ENCODE measurements at places on chromosomes 4 and X.

GRCh38 chr4:105551965-105552746, at the start of gene ARHGEF38:
Gene ARHGEF38 (plus strand): TSS chr4:105552620. CDS start chr4:105552766, 146 bp downstream.
- no peak for DNase-seq

DNA sequence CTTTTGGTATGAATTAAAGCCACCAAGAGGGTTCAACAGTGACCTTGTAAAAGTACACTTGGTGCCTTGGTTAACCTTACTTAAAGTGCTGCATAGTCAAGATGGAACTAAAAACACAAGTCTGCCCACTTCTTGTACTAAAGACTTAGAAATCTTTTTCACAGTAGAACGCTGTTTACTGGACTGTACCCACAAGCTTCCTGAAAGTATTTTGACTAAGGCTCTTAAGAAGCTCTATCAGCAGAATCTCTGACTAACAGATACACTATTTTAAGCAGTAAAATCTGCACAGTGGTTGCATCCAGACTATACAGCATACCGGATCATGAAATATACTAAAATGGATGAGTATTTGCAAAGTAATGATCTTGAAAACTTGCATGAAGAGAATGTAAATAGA, 7.2 kb downstream of the RAB28 start:
- no peak for DNase-seq

DNA sequence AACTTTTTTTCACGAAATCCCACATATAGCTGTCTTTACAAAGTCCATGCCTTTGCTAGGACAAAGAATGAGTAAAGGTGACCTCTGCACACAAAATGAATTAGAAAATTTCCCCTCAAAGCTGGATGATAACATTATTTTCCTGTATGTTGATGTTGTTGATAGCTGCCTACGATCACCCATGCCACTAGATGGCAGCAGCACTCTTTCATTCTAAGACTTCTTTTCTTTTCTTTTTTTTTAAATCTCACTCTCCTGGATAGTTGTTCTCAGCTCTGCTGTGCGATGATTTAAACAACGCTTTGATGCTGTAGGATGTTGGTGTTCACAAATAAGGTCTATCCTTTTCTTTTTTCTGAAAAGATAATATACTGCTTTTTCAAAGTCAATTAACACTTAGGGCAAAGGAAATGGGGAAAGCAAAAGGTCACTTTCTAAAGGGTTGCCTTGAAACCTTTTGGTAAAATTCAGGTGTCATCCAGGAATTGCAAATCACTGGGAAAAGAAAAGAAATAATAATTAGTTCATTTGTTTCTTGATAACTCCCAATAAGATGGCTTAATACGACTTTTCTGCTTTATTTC, 266.8 kb downstream of the C4orf33 start:
- DNase-seq, result peak; percentile 82

GRCh38 chr4:3868211-3869173, 102.3 kb downstream of the ADRA2C start:
- no peak for DNase-seq

GRCh38 chr4:112329672-112330375, 32.7 kb downstream of the ALPK1 start:
- DNase-seq, result no peak

GRCh38 chrX:310621-311155, 7.9 kb downstream of the GTPBP6 start:
- DNase-seq, result no peak

GRCh38 chr4:3192188-3192587, 56.8 kb upstream of the MSANTD1 start:
- DNase-seq, result no peak

DNA sequence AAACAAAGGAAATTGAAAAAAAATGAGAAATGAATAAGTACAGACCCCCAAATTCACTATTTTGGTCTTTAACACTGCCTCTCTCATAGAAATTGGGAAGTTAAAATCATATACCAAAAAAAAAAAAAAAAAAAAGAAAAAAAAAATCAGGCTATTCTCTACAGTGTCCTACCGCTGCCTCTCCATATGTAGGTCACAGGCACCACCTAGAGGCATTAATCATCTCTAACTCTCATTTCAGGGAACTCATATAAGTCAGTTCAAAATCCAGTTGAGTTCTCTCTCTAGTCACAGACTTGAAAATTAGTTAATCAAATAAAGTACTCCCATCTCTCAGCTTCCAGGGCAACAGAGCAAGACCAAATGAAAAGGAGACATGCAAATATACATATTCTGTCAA, 47.9 kb downstream of the COX18 start:
- peak; percentile 2 for DNase-seq

- no peak for DNase-seq
Observed at GRCh38 chrX:39473812-39474211, 623.9 kb downstream of the BCOR start.

DNA sequence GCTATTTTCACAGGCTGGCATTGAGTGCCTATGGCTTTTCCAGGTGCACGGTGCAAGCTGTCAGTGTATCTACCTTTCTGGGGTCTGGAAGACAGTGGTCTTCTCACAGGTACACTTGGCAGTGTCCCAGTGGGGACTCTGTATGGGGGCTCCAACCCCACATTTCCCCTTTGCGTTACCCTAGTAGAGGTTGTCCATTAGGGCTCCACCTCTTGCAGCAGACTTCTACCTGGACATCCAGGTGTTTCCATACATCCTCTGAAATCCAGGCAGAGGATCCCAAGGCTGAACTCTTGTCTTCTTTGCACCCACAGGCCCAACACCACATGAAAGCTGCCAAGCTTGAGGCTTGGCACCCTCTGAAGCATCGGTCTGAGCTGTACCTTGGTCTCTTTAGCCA, 735.7 kb upstream of the INTU start:
- no peak for DNase-seq

GRCh38 chrX:64894454-64895038, 81.7 kb downstream of the ZC4H2 start:
- DNase-seq, result no peak

DNA sequence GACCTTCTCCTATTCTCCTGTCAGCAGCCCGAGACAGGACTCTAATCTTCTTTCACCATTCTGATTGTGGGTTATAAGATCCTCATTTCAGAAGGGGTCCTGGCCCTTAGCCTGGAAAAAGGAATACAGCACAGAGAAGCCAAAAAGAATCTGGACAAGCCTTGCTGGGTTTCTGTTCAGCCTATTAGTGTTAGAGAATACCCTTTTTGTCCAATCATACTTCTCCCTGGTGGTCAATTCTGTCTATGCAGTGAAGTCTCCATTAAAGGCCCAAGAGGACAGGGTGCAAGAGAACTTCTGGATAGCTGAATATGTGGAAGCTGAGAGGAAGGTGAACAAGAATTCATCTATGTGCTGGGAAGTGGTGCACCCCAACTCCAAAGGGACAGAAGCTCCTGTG, 105.7 kb upstream of the AGA start:
- DNase-seq, result no peak

DNA sequence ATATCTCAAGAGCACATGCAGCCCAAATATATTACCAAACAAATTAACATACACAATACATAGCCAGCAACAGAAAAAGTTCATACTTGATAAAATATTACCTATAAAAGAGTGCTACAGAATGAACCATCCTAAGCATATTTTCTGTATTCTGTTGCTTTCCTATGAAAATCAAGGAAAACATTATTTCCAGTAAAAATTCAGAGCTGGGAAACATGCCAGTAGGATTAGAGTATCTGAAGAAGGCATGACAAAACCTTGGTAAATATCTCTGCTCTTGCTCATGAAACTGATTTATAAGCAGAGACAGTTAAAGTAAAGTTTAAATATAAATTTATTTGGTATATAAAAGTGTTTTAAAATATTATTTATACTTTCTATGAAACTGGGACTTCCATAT, 599.7 kb downstream of the ARAP2 start:
- DNase-seq, result no peak

DNA sequence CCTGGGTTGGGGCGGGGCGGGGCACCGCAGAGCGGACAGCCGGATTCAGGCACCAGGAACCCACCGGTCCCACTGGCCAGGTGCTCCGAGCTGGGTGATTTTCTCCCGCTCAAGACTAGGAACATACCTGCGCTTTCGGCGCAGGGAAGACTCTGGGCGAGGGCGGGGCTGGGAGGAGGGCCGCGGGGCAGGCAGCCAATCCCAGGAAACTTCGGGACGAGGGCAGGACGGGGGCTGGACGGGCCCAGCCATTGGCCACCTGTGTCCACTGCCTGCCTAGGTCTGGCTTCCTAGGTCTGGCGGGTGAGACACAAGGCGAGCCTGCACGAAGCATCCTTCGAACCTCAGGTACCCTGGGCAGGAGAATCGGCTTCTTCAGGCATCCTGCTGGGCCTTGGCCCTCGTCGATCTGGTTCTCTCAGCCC, 274 bp upstream of the ERVMER34-1 start:
- DNase-seq, result peak; percentile 26

GRCh38 chrX:19704132-19704531, 183.3 kb downstream of the SH3KBP1 start:
- no peak for DNase-seq

- no peak for DNase-seq
Observed at GRCh38 chr4:41443340-41444079, 94.4 kb upstream of the LIMCH1 start.

- no peak for DNase-seq
Observed at GRCh38 chr4:181204109-181204508, 1039.1 kb upstream of the TENM3 start.

- no peak for DNase-seq
Observed at GRCh38 chrX:109839694-109840567, 106.9 kb upstream of the ACSL4 start.

DNA sequence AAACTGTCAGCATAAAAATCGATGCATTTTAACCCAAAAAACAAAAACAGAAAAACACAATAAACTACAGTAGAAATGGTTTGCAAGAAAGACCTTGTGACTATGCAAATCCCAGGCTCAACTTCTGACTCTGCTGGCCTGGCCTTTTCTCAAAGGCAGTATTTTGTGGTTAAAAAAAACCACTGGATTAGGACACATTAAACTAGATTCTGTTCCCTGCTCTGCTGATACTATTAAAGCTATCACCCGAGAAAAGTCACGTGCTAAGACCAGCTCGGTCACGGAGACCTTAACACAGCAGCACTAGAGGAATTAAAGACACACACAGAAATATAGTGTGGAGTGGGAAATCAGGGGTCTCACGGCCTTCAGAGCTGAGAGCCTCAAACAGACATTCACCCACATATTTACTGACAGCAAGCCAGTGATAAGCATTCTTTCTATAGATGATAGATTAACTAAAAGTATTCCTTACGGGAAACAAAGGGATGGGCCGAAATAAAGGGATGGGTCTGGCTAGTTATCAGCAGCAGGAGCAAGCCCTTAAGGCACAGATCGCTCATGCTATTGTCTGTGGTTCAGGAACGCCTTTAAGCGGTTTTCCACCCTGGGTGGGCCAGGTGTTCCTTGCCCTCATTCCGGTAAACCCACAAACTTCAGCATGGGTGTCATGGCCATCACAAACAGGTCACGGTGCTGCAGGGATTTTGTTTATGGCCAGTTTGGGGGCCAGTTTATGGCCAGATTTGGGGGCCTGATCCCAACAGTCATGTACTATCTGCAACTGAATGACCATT, 16.1 kb downstream of the CBR4 start:
- DNase-seq, result no peak

DNA sequence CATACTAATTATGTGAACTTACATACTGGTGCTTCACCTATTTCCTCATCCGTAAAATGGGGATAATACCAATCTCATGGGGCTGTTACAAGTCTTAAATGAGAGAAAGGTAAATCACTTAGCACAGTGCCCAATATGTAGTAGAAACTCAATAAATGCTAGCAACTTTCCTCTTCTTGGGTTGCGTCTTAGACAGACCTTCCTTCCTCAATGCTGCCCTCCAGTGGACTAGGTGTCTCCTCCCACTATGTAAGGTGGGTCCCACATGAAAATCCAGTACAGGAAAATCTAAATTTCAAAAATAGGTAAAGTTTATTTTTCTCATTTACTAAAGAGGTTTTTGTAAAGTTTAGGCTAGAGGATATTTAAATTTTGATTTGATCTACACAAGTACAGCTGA, 20.6 kb downstream of the ZDHHC9 start:
- DNase-seq, result peak; percentile 50

DNA sequence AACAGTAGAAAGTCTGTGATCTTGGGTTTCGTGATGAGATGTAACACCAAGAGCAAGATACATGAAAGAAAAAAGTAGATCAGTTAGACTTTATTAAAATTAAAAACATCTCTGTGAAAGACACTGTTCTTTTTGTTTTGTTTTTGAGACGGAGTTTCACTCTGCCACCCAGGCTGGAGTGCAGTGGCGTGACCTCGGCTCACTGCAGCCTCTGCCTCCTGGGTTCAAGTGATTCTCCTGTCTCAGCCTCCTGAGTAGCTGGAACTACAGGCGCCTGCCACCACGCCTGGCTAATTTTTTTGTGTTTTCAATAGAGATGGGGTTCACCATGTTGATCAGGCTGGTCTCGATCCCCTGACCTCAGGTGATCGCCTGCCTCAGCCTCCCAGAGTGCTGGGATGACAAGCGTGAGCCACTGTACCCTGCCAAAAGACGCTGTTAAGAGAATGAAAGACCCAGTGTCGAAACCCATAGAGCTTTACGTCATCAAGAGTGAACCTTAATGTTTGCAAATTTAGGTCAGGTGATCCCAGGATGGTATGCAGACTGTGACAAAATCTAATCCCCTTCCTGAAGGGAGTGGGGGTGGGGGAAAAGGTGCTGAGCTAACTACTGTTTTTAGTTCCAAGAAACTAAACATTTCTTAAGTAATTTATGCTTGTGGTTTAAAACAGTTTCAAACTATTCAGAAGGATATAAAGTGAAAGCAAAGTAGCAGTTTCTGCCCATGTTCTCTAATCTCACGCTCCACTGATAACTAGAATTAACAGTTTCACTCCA, 8.0 kb downstream of the OFD1 start:
- DNase-seq, result no peak

GRCh38 chr4:109912706-109913595, at the start of gene EGF:
Gene EGF (plus strand): TSS chr4:109912883. CDS start chr4:109913336, 453 bp downstream.
- no peak for DNase-seq

All from NCI-H2227 treated with DMSO at 0.1 percent for 48 hours (cell line).